Adrenal gland (tissue), 19 donors: ENCODE measurements at places on chromosomes 6 and 20.

- no peak overlapping the region for H3K4me3 ChIP-seq
- peak; percentile 73 for DNase-seq
- no peaks in the 10 kb centered on the region for H3K27me3 ChIP-seq
- H3K4me1 ChIP-seq: peaks cover 17% of the 10 kb centered on the region
- H3K27ac ChIP-seq: peak overlapping the region; percentile 84
Measured at GRCh38 chr20:38108438-38108985, 56.6 kb downstream of the TGM2 start.

- no peak overlapping the region for H3K4me3 ChIP-seq
- H3K36me3 ChIP-seq: no peaks in the 10 kb centered on the region
- H3K27ac ChIP-seq: no peak overlapping the region
- no peaks in the 10 kb centered on the region for H3K27me3 ChIP-seq
- DNase-seq: no peak
Measured at GRCh38 chr6:3124667-3125066, 6.2 kb downstream of the BPHL start.

GRCh38 chr6:131946992-131947955 lies 3.9 kb downstream of the CCN2 start:
- H3K4me1 ChIP-seq: no peaks in the 10 kb centered on the region
- H3K27me3 ChIP-seq: no peaks in the 10 kb centered on the region
- no peak for DNase-seq
- no peak overlapping the region for H3K27ac ChIP-seq
- H3K4me3 ChIP-seq: no peak overlapping the region

DNA sequence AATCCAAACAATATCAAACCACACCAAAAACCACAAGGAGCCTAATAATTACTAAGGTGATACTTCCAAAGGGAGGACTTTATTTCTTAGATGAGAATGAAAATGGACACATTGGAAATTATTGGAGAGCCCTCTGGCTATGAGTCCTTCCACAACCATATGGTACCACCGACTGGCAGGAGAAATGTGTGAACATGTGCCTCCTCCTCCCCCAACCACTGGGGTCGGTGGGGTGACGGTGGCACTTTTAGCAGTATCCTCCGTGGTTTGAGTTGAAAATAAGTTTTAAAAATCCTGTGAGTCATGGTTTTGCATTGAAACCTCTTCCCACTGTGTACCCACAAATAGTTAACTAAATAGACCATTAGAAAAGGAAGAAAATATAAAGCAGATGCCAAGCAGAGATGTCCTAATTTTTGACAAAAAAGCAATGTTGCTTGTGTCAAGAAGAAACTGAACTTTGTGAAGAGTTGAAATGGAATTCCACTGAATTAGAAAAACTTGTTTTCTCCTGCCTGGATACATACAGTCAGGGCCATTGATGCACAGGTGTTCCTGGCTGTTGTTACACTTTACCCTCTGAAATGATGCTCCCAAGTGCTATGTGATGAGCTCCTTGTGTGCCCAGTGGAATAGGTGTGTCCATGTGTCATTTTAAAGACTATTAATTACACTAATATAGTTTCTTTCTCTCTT lies 3.2 kb downstream of the EDN1 start:
- H3K27ac ChIP-seq: no peak overlapping the region
- H3K27me3 ChIP-seq: no peaks in the 10 kb centered on the region
- no peaks in the 10 kb centered on the region for H3K36me3 ChIP-seq

- no peaks in the 10 kb centered on the region for H3K4me1 ChIP-seq
- H3K27ac ChIP-seq: no peak overlapping the region
- H3K36me3 ChIP-seq: no peaks in the 10 kb centered on the region
Measured at GRCh38 chr6:5763407-5763806, 243.3 kb downstream of the NRN1 start.
